ENCODE measurements at places on chromosomes 7 and 10. TPM values are rescaled to one million over a fixed set of nuclear protein-coding genes. Genes with fewer than 3 reads are reported as not detected.

CLCN1 gene
- not detected for total RNA-seq

GPC2 gene
- 7.3 TPM for total RNA-seq

GRCh38 chr7:117190746-117191435 lies 132.0 kb downstream of the WNT2 start:
- DNase-seq: no peak

DNA sequence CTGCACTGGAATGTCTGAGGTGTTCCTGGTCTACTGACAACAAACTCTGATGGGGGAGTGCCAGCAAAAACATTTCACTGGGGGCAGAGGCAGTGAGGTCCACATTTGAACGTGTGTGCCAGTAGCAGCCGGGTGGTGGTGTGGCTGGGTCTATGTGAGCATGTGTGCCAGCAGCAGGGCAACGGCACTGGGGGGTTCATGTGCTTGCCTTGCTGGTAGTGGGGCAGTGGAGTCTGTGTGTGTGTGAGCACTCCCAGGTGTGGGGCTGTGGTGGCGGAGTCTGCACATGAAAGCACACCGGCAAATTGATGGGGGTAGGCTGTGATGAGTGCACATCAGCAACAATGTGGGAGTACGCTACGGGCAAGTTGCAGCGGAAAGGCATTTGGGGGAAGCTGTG lies 49.4 kb upstream of the SORCS1 start:
- DNase-seq: no peak

GRCh38 chr7:51067258-51067657 lies 249.4 kb downstream of the COBL start:
- DNase-seq: no peak

FAM131B gene
- total RNA-seq: 1.4 TPM

DNA sequence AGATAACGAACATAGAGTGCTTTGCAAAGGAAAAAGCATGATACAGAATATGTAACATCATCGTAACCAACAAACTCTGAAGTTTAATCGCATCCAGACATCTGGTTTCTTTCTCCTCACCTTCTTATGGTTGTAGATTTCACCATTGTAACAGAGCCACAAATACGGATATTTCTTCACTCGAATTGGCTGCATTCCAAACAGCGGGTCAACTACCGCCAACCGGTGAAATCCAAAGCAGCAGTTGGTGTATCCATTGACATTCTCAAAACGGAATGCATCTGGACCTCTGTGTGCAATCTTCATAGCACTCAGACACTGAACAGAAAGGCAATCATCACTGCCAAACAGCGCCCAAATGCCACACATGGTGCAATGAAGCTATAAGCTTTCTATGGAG lies 3.4 kb downstream of the ASNS start:
- no peak for DNase-seq

GRCh38 chr10:121245754-121246153 lies 352.5 kb downstream of the FGFR2 start:
- DNase-seq: peak; percentile 50

- no peak for DNase-seq
Measured at GRCh38 chr7:139871820-139872219, 42.8 kb downstream of the TBXAS1 start.

HTR5A gene
- not detected for total RNA-seq

DNA sequence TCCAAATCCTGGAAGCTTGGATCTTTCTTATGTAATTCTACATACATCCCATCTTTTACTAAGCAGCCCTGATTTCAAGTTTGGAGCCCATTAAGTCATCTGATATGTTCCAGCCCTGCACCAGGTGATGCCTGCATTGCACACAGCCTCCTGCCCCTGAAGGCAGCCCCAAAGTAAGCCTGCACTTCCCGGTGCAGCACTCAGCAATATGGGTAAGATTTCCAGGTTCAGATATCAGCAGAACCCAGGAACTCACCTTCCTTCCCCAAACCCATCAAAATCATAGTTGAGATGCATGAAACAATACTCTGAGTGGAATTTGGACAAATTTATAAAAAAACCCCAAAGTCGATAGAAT lies 333 bp upstream of the DDC start:
- DNase-seq: no peak

- DNase-seq: no peak
Measured at GRCh38 chr7:93949423-93949822, 27.9 kb downstream of the GNG11 start.

- no peak for DNase-seq
Measured at GRCh38 chr7:25244254-25245033, 16.2 kb upstream of the NPVF start.

- DNase-seq: no peak
Measured at GRCh38 chr10:79179957-79180309, 111.2 kb downstream of the ZMIZ1 start.

DNA sequence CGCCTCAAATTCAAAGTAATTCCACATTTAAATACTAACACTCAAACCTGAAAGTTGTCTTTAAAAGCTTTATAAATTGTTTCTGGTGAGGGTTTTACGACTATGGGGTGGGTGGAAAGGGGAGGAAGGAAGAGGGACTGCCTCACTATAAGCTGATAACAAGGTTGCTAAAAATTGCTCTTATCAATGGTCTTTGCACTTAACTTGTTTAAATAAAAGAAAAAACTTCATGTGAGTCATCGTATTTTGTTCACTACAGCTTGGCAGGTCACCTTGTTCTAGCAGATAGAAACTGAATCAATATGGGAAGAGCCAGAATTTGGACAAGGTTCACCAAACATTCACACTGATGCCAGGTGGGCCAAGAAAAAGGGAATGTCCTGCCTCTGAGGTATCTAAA lies 129.2 kb downstream of the TES start:
- no peak for DNase-seq

SSC4D gene
- 0.74 TPM for total RNA-seq

- peak; percentile 94 for DNase-seq
Measured at GRCh38 chr7:101138213-101138870, 11.4 kb downstream of the SERPINE1 start.

CHN2 gene
- 3.8 TPM for total RNA-seq

GRCh38 chr10:72935361-72935760 lies 19.2 kb downstream of the PLA2G12B start:
- DNase-seq: no peak

TRIM50 gene
- 0.39 TPM for total RNA-seq

DNA sequence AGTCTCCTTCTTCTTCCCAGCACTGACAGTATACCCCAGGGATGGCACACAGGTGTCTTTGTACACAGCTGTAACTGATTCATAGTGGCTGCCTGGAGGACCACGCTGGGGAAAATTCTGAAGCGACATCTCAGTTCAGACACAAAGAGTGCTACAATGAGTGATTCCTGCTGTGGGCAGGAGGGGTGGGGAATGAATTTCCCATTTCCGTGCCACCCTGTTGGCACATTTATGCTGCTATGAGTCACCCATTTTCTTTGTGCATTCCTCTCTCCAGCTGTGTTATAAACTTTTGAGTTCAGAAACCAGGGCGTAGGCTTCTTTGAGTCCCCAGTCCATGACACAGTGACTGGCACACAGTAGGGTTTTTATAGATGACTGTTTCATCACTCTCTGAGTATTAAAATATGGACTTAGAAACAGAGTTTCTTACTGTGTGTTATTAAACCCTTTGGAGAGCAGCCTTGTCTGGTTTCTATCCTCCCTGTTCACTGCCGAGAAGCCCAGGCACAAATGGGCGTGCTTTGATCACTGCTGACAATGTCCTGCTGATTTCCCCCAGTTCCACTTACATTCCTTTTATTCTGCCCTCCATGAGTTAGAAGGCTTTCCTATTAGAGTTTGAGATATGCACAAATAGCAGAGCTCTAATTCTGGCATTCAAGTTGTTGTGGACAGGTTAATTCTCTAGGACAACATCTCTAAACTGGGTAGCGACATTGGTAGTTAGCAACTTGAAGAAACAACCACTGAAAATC lies 24.0 kb upstream of the NPS start:
- DNase-seq: no peak

DNA sequence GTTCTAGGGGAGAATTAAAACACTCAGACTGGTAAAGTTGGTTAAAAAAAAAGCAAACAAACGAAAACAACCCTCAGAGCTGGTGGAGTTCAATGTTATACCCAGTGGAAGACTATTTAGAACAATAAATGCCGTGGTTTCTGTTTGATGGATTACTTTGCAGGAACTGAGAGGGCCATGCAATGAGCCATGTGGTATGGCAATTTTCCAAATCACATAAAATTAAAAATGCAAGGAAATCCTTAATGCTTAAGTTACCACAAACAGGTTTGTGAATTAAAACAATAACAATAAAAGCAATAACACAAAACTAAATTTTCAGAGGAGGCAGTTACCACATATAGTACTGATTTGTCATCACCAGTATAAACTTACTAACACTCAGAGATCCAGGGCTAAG lies 96.9 kb downstream of the RTKN2 start:
- no peak for DNase-seq

DNA sequence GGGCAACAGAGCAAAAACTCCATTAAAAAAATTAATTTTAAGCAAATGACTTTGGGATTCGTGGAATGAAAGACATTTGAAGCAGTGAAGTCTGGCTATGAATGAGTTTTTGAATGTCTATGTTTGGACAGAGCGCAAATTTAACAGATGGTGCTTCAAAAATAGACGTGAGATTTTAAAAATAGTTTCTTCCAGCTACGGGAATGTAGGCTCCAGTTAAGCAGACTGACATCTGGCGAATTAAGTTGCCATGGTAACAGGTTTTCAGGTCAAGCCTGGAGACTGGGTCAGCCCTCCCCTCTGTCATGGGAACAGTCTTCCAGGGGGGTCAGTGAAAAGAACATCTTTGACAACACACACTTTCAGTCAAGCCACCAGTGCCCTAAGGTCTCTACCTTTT lies 62.0 kb downstream of the MYOF start:
- DNase-seq: no peak

- DNase-seq: no peak
Measured at GRCh38 chr7:17625043-17625442, 315.3 kb downstream of the SNX13 start.

ANLN gene
- 17.3 TPM for total RNA-seq

DNA sequence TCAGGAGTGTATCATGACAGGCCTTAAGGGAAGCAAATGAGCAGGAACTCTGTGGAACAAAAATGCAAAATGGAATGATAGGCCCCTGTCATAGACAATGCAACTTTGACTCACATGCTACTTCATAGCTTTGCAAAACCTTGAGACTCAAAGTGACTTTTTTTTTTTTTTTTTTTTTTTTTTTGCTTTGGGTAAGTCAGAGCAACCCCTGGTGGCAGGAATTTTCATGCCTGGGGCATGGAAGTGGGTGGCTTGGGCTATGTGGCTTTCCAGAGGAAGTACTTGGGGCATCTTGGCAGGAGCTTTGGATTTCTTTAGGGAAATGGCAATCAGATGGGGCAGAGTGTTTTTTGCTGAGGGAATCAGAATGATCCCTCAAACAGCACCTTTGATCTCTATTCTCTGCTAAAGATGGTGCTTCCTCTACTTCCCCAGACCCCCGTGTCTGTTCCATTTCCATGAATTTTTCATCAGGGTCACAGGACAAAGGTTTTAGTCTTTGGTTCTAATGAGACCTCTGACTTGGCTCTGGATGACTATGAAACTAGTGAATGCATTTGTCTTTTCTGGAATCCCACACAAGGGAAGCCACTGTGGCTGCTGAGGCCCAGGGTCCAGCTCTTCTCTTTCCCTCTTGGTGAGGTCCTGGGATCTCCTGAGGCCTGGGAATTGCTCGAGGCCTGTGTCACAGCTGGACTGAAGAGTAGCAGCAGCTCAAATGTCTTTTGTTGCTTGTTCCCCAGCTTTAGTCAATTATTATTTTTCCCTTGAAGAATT lies 62.8 kb downstream of the TACC2 start:
- DNase-seq: peak; percentile 40

DNA sequence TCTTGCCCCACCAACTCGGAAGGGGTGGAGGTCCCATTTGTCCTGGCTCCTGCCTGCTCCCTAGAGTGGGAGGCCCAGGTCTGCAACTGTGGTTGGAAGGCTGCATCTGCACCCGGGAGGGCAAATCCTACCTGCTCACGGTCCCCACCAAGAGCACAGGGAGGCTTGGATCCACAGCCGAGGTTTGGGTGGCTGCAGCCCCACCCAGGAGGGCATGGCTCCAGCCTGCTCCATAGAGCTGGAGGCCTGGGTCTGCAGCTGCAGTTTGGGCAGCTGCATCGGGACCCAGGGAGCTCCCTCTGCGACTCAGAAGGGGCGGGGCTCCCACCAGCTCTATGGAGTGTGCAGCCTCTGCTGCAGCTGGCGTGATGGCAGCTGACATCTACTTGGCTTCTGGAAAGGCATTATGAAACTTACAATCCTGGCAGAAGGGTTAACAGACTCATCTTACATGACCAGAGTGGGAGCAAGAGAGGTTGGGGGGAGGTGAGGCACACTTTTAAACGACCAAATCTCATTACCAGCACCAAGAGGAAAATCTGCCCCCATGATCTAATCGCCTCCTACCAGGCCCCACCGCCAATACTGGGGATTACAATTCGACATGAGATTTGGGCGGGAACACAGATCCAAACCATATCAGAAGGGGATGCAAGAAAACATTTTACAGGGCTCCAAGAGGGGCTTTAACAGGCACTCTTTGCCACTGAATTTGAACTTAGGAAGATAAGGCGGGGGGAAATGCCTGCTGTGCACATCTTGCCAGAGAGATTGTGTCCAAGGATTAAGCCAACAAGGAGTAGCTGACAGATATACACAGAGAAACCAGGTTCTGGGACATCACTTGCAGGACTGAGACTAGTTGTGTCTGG lies 8.2 kb upstream of the BLVRA start:
- no peak for DNase-seq

DNA sequence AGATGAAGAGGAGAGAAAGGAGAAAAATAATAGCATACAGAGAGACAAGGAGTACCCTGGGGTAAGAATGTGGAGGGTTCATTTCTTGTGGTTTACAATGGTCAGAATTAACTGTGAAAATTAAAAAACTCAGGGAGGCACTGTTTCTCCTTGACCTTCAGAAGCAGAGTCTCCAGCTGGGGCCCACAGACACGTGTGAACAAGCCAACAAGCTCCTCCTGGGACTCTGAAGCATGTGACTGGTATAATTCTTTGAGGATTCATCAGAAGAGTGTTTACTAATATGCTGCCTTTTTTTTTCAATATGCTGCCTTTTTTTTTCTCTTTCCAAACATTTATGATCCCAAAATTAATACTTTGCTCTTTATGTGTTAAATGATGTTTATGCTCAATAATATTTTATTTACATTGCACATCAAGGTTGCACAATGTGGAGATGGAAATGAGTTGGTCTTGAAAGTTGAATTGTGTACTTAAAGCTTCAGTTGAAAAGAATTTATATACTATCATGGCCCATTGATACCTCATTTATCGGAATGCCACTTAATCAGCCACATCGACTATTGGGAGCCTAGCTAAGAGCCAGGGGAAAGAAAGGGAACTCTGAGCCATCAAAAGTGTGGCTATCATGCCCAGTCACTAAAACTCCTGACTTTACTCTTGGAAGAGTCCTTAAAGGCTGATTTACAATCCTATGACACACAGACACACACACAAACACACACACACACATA lies 134.7 kb upstream of the RHOBTB1 start:
- no peak for DNase-seq

DNA sequence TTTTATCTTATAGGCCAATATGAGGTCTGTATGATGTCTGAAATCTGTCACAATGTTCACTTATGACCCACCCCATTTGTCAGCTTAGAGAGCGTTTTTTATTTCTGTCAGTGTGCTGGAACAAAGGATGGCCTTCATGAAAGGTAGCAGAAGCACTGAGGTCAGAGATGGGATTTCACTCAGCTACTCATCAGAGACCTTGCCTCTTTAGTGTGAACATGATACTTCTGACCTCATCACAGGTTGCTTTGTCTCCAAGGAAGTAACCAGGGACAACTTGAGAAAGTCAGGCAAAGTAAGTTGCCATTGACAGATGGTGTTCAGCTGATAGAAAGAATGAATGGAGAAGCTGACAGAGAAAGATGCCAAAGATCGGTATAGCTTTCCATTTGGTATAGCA lies 16.3 kb downstream of the YAE1 start:
- DNase-seq: no peak

- DNase-seq: no peak
Measured at GRCh38 chr7:7131273-7131672, 51.1 kb upstream of the C1GALT1 start.

Data from lower leg skin (tissue), 4 donors.